ENCODE measurements at places on chromosomes 13 and 19.

- no peak for DNase-seq
Observed at GRCh38 chr13:111880185-111880584, 186.8 kb upstream of the SOX1 start.

DNA sequence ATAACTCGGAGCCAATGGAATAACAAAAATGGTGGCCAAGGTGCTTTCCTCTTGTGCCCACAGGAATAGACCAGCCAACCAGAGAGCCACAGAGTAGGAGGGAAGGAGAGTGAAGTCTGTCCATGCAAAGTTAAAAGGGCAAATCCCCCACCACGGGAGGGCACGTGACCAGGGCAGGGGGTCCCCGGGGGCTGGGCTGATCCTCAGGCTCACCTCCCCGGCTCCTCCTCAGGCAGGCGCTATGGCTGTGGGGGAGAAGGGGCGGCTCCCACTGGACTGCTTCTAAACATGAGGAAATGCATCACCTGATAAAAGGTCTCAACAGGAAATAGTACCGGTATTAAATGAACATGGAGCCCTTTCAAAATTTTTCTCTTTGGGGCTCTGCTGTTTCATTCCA is 73.2 kb upstream of the SLC15A1 start:
- DNase-seq: no peak

DNA sequence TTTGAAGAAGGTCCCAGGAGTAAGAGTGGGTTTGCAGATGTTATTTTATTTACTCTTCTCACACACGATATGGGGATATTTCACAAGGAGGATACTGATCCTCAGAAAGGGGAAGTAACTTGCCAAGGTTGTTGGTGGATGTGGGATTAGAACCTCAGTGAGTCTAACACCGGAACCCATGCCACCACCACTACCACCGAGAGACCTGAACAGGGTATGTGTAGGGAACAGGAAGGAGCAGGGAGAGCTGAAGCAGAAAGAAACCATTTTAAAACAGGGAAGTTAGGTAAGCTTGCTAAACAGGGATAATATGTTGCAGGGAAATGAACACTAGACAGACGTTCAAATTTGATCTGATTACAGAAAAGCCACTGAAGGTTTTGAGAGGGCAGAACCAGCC is 11.6 kb upstream of the CEACAM3 start:
- no peak for DNase-seq

- no peak for DNase-seq
Observed at GRCh38 chr19:46085888-46086287, 38.6 kb downstream of the IGFL3 start.

DNA sequence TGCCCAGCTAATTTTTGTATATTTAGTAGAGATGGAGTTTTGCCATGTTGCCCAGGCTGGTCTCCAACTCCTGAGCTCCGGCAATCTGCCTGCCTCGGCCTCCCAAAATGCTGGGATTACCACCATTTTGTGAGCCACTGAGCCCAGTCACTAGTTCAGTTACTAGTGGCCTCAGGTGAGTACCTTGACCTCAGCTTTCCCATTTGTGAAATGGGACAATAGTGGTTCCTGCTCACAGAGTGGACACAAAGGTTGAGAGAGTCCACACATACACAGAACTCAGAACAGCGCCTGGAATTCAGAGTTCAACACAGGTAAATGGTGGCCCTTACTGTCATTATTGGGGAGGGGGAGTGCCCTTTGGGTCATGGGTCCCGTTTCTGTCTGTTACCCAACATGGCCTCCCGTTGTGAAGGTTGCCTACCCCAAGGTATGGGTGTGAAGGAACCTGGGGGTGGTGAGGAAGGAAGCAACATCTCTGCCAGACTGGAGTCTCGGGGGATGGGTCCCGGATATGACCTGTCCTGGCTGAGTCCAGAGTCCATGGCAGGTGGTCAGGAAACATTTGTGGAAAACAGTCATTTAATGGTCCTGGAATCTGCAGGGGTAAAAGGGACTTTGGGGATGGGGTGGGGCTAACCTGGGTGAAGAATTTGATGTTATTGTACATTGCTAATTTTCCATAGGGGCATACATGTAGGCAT is 11.7 kb upstream of the IRGC start:
- DNase-seq: no peak

DNA sequence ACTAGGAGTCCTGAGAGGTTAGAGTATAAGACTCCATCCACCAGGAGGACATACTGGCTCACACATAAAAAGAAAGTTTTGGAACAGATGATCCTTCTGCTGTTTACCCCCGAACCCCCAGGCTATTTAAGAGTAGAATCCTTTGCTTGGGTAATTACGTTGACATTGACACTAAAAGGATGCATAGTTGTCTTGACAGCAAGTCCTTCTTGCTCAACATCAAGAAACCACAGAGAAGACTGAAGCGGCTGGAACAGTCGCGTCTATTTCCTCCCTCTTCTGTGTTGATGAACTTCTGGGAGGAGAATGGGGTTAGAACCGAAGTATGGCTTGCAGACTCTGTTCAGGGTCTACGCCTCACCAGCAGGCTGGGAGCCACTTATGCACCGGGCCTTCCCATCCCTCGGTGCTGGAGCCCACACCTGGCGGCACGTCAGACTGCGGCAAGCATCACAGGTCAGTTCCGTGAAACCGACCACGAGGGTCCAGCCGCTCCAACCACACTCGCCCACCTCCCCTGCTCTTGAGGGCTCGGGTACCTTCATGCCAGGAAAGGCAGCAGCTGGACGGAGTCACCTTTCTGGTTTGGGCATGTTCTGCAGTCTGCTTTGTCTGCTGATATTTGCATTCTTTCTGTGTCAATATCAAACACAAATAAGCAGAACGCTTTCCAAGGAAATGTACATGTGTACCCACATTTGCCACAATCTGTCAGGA is 42.4 kb upstream of the RANBP3 start:
- DNase-seq: no peak

- DNase-seq: no peak
Observed at GRCh38 chr19:18245297-18245696, 19.1 kb upstream of the PDE4C start.

- no peak for DNase-seq
Observed at GRCh38 chr19:6204866-6205723, 69.6 kb downstream of the ACSBG2 start.

DNA sequence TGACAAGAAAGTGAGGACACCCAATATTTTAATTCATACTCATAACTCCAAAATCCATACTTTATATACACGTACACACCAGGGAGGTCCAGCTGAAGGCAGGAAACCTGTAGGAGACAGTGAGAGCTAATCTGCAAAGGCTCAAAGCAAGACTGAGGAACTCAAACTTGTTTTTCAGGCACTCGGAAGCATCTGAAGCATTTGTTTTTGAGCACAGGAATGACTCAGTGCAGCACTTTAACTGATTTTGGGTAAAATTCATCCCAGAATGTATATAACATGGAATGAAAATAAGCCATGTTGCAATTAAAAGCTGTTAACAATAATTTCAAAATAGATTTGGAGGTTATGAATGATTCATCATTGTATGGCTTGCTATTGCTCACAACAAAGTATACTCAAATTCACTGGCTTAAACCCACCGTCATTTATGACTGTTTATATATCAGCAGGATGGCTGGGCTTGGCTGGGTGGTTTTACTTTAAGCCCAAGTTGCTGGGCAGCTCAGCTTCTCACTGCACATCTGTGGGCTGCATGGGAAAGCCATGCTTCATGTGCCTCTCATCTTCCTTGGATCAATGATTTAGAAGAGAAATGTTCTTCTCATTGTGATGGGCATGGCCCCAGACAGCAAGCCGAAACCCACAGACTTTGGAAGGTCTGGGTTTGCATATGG is 177.0 kb downstream of the RFC3 start:
- DNase-seq: no peak

DNA sequence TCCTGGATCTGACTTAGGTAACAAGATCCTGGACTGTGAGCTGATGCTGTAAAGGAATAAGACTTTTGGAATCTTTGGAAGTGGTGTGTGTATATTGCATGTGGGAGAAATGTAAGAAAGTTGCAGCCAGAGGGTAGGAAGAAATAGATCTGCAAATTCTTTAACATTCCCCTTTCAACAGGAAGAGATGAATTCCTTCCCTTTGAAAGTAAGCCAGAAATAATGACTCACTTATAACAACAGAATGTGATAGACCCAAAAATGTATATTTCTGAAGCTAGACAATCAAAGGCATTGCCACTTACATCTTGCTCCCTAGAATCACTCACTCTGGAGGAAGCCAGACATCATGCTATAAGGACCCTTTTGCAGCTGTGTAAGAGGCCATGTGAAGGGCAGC is 9.8 kb upstream of the SIAH3 start:
- DNase-seq: no peak

- no peak for DNase-seq
Observed at GRCh38 chr13:71854401-71854800, 12.6 kb downstream of the DACH1 start.

DNA sequence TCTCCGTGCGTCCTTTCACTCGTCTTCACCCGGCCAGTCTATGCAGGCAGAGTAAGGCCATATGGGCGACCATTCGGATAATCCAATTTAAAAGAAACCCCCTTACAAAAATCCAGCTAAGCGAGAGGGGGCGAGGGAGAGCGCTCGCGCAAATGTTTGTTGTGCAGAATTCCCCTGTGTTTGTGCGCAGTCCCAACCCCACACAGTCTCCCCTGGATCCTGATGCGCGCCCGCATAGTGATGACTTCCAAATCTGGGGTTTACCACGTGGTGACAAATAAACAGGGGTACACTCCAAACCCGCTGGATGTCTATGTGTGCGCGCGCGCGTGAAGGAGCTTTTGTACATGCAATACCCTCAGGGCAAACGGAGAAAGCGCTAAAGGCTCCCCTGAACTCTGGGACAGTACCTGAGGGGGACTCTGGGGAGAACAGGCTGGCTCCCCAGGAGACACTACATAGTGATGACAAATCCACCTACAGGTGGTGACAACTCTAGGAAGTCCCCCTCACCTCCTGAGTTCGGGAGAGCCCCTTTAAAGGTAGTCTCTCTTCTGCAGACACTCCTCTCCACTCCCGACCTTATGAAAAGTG is 8.5 kb downstream of the SOX21 start:
- DNase-seq: no peak

GRCh38 chr19:12484011-12484370 is 625 bp downstream of the ZNF709 start:
- no peak for DNase-seq

- DNase-seq: peak; percentile 36
Observed at GRCh38 chr13:40189898-40190630, 476.4 kb downstream of the FOXO1 start.

GRCh38 chr13:108425056-108425455 is 155.5 kb downstream of the TNFSF13B start:
- DNase-seq: no peak

All from hypothalamus (tissue), 51 donors.